ENCODE measurements at places on chromosomes 16 and 17.

GRCh38 chr17:7840875-7841274, 6.9 kb downstream of the KDM6B start:
- no peak for DNase-seq

- no peak for DNase-seq
Measured at GRCh38 chr17:6548034-6548433, 8.3 kb downstream of the PITPNM3 start.

- DNase-seq = no peak
Measured at GRCh38 chr16:71919035-71919434, 23.7 kb downstream of the IST1 start.

DNA sequence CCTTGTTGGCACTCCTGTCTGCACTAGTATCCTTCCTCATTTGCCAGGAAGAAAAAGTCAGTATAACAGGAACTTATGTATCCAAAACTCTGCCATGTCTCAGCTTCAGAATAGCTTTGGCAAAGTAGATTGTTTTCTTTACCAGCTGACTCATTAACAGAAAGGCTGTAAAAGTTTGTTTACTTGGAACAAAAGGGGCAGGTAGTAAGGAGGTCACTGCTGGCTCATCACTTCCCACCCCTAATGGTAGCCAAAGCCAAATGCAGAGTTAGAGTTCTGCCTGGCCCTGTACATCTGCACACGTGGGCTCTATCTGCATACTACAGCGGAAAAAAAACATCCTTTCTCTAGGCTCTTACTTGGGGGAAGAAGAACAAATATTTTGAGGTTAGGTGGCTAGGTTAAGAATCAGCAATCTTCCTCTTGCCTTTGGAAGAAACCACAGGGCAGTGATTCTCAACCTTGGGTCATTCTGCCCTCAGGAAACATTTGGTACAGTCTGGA, 90.9 kb upstream of the BCAR1 start:
- no peak for DNase-seq

- no peak for DNase-seq
Measured at GRCh38 chr17:61331886-61332285, 67.8 kb upstream of the TBX2 start.

GRCh38 chr17:34081269-34081668, 173.8 kb upstream of the CCL2 start:
- DNase-seq = no peak

GRCh38 chr17:46974086-46974485, 5.0 kb downstream of the RPRML start:
- DNase-seq = no peak

GRCh38 chr17:45200701-45201100, 21.0 kb upstream of the FMNL1 start:
- no peak for DNase-seq

GRCh38 chr16:86079255-86079885, 180.4 kb downstream of the IRF8 start:
- no peak for DNase-seq

DNA sequence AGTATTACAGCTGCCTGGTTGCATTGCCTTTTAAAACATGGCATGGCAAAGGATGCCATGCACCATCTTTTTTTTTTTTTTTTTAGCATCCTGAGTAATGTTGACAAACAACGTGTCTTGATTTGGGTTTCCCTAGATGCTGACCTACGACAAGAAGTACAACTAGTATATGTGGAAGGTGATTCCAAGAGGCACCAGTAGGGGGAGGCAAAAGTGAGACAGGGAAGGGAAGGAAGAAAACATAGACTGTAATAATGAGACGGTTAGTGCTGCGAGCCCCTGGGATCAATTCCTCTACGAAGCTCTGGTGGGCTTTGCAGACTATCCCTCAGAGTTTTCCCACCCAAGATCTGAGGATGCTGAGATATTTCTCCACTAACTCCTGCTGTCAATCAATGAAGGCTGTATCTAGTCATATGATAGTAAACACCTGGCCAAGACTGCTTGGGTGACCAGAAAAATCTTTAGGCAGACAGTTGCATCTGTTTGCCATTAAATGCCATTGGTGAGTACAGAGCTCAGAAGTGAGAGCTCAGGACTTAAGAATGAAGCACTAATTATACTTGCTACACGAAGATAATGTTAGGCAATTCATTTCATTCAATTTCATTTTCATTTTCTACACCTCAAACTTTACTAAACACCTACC, 458.6 kb upstream of the GOT2 start:
- no peak for DNase-seq

- no peak for DNase-seq
Measured at GRCh38 chr16:54957403-54958166, 26.9 kb downstream of the IRX5 start.

DNA sequence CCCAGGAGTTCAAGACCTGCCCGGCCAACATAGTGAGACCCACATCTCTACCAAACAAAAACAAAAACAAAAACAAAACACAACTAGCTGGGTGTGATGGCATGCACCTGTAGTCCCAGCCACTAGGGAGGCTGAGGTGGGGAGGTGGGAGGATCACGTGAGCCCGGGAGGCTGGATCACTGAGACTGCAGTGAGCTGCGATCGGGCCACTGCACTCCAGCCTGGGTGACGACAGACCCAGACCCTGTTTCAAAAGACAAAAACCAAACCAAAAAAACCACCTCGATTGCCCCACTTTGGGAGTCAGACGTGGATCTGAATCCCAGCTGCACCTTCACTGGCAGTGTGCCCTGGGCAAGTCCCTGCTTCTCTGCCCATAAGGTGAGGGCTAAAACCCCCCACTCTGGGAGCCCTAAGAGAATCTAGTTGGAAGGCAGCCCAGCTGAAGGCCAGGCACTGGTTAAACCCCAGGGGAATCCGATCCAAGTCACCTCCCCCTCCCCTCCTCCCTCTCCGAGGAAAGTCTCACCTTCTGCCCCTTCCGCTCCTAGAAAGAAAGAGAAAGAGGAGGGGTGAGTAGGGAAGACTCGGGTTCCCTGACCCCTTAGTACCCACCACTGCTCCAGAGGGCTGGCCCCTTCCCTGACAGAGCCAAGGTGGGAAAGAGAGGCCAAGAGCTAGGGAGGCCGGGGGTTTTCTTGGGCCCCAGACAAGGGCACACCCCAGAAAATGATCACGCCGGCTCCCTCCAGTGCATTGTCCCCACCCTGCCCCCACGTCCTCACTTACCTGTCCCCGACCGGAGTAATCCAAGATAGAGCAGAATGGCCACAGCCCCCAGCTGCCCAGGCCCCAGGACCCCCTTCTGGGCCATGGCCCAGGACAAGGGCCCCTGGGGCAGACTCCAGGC, 647 bp downstream of the PRSS8 start:
- DNase-seq = no peak

GRCh38 chr17:8337802-8338752, 1.6 kb upstream of the ODF4 start:
- DNase-seq = no peak

DNA sequence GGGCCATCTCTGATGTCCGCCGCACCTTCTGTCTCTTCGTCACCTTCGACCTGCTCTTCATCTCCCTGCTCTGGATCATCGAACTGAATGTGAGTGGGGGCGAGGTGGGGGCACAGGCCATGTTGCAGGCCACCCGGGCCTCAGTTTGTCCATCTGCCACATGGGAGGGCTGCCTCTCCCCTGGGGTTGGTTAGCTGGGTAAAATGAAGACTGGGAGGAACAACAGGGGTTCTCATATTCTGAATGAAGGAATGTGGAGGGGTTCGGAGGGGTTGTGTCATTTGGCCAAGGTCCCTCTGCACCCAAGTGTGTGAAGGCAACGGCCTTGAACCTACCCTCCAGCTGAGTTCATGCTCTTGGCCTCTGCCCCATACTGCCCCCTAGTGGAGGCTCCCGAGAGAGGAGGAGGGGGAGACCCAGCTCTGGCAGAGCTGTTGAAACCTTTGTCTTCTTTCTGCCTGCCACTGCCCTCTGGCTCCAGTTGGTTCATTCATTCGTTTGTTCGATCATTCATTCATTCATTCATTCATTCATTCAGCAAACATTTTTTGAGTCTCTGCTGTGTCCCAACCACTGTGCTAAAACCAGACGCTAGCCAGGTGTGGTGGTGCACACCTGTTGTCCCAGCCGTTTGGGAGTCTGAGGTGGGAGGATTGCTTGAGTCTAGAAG, 11.4 kb upstream of the TCAP start:
- DNase-seq = peak; percentile 77

- no peak for DNase-seq
Measured at GRCh38 chr16:47204736-47205504, 61.2 kb upstream of the NETO2 start.

GRCh38 chr16:12917653-12918052, 16.3 kb downstream of the SHISA9 start:
- no peak for DNase-seq

DNA sequence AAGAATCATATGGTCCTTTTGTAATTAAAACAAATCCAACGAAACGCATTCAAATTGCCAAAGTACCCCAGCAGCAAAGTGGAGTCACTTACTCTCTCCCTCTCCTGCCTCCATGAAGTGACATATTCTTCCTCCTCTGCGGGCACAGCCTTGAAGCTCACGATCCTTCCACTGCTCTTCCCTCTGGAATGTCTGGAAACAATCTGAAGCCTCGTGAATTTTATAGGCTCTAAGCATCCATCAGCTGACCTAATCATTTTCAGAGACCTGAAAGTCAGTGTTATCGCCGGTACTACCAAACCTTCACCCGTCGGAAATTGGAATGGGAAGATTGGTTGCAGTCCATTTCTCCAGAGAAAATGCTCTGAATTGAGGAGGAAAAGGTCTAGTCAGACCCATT, 134.5 kb upstream of the FOXF1 start:
- DNase-seq = no peak

DNA sequence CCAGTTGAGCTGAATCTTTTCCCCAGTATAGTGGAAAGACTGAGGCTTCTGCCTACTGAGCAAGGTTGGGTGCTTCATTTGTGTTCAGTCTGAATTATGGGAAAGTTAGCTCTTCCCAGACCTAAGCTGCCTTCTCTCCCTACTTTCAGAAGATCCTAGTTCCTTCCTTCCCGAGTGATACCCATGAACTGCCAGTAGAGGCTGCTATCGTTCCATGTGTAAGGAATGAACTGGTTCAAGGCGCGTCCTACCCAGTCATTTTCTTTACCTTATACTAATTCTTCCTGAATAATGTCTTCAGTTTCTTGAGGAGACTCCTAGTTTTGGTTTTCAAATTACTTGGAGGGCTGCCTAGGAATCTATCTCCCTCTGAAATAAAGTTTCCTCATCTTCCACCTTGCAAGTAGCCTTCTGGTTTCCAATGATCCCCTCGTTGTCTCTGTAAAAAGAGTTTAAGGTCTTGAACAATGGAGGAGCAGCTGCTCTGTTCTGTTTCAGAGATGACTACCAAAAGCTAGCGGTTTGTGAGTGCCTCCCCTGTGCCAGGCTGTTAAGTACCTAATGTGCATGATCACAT, 934 bp upstream of the AOC2 start:
- DNase-seq = no peak

DNA sequence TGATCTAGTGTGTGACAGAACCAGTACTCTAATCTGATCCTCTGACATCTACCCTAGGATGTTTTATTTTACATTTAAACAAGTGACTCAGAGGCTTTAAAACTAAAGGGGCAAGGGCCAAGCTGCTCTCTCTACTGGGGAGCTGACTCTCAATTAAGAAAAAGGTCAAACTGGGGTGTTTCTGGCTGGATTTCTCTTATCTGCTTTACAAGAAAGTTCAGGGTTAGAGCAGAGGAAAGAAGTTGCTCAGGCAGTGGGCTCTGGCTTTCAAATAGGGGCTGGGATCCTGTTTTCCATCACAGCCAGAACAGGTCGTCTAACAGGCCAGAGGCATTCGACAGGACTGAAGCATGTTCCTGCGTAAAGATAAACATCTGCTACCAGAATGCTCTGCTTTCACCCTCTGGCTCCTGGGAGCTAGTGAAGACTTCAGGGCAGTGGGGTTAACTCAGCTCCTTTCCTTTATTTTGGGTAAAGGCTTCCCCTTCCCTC, 8.5 kb downstream of the MMP28 start:
- no peak for DNase-seq

DNA sequence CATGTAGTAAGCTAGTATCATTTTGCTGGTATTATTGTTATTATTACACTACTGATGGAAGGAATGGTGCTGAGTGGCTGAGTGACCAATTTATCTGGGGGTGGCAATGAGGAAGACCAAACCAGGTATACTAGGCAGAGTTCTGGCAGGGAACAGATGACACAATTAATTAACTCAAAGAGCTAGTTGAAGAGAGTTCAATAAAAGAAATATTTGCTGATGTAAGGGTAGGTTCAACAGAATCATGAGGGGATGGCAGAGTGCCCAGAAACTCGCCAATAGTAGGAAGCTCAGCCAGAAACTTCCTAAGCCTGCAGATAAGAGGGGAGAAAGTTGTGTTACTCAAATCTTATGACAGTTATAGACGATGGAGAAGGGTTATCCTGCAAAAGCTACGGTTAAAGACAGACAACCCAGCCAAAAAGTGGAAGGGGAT, 352.5 kb downstream of the KCNJ2 start:
- DNase-seq = no peak

DNA sequence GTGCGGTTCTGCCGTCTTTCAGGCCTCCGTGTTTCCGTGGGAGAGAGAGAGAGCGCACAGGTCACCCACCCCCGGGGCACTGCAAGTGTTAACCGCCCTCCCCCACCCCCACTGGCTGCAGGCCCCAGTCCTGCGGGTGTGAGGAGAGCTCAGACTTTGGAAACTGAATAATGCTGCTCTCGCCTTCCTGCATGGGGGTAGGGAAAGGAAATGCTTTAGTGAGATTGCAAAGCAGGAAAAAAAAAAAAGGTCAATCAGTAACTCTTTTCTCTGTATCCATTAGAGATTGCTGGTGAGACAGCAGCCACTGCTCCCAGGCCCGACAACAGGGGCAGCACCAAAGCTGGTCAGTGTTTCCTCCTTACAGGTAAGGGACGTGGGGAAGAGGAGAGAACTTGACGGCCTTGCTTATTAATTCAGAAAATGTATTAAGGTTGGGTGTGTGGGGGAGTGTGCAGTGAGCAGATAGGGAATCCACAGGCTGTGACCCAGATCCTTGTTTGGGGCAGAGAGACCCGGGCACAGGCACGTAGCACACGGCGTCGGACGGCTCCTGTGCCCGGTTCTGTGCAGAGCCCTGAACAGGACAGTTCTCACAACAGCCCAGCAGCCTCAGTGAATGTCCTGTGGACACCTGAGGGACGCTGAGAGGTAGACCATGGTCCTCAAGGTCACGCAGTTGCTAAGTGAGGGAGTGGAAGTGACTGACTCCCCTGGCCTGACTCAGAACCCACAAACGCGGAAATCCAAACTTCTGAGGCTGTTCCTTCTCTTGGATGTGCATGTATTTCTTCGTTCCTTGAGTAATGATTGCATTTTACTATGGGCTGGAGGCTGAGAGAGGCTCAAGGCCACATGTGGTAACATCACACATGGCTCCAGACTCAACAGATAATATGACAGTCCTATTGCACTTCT, 156.5 kb downstream of the FOXL1 start:
- DNase-seq = no peak

- peak; percentile 10 for DNase-seq
Measured at GRCh38 chr16:80852261-80852872, 48.0 kb upstream of the CDYL2 start.
